ENCODE measurements at places on chromosomes 11 and 22.

DNA sequence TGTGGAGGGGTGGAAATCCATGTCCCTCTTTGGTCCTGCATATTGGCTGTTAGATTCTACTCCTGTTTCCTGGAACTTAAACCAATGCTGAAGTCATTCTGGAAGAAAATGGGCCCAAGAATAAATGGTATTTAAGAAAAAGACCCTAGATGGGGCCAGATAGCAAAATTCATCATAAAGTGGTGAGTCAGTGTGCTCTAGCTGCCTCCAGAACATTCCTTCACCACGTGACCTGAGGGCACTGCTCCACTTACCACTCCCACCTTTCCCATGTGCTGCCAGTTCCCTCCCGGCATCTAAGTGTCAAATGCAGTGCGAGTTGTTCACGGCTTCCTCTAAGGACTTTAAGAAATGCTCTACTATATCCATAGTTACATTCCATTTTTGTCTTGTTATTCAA, 30.9 kb upstream of the NAP1L4 start:
- no peak for DNase-seq

DNA sequence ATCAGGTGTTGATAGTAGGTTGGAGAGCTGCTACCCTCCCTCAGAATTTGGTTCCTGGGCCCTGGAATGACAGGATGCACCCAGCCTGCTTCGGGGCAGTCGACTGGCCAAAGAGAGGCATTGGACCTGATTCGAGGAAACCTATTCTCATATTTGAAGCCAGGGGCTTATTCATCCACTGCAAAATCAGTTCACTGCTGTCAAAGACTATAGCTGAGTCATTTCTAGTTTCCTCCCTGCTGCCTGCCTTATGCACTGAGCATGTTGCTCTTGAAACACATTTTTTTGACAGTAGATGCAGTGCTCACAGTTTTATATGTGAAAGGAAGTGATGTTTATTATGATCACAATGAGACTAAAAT, 565.4 kb downstream of the ETS1 start:
- DNase-seq: no peak

DNA sequence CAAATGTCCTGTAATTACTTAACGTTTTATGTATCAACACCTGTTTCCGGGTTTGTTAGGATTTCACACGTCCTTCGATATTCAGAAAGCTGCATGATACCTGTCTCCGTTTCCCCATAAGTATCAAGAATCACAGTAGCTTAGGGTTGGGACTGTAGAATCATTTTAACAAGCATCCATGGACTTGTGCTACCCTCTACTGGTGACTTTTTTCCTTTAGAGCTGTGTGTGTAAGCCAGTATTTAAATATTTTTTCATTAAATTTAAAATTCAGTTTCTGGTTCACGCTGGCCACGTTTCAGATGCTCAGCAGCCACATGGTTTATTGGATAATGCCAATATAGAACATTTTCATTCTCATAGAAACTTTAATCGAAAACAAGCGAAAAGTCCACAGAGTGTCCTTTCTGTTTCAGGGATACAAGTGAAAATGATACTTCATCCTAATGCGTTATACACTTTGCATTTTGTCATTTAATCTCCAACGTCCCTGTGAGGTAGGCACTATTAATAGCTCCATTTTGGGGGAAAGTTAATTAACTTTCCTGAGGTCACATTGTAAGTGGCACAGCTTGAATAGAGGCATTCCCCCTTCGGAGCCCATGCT, 61.5 kb upstream of the SLC25A18 start:
- peak; percentile 16 for DNase-seq

DNA sequence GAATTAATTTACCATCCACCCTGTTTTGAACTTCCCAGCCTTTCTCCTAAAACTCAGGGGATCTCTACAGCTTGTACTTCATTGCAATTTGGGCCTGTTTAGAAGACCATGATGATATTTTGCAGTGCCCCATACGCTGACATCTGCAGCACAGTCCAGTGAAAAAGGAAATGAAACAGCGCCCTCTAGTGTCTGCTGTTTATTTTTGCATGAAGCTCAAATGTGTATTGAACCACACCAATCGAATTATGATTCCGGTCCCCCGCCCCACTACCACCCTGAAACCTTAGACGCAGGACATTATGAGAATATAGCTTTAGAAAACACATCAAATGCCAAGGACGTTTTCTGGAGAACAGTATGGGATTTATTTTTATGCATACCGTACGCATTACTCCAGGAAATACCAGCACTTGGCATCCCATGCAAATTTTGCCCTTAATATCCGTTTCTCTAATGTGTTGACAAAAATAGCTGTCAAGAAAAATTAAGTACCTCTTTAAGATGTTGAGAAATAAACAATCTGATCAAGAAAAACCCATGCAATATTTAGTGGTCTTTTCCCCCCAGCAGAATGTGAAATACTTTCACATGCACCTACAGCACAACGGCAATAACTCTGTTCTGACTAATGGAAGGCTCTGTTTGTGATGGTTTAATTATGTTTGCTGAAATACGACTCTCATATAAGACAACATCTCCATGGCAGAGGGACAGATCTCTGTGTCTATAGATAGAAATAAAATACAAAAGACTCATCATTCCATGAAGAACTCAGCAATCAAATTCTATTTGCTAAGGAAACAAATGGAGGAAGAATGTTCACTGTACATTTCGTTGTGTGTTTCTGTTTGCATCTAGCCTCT, 93.9 kb downstream of the TECTA start:
- no peak for DNase-seq

DNA sequence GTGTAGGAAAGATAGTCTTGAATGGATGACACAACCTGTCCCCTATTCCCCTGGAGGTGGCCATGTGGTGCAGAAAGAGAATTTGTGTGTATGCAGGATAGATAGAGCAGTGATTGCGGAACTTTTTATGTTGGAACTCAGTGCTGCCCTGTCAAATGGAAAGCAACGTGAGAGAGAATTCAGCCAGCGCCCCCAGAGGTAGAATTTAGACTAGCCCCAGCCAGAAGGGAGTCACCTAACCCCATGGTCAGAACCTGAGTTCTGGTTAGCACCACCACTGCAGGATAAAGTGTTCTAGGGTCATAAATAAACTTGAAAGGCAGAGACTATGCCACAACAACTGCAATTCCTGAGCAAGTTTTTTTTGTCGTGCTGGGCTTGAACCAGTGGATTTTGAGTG, 152.9 kb upstream of the GRIA4 start:
- DNase-seq: no peak

All from GF-D8 (cell line).